ENCODE measurements at places on chromosomes 1 and 21.
A peak's percentile ranks its signal among the peaks of the same experiment; 100 is the strongest.

GRCh38 chr1:174433451-174433850, 14.3 kb upstream of the GPR52 start:
- no peak for DNase-seq

GRCh38 chr1:1178794-1179331, 5.2 kb downstream of the TTLL10 start:
- no peak for DNase-seq

DNA sequence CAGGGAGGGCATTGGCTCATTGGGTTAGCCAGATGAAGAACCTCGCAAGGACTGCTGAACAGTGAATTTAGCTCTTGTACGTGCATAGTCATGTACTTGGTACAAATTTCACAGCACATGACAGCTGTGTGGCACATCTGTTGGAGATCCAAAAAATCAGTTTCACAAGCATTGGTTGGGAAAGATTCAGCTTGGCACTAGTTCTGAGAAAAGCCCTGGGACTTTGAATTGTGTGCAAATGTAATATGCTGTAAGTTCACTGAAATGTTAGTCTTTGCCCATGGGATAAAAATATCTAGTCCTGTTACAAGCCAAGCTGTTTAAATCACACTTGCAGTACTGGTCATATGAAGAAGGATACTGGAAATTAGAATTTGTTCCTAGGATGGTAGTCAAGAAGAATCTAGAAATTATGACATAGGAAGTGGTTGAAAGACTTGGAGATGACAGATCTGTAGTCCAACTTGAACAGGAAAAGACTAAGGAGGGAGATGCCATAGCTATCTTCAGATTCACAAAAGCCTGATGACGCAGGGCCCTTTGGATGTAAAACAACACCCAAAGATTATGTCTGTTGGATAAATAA, 19.2 kb downstream of the LAMC2 start:
- DNase-seq: no peak

DNA sequence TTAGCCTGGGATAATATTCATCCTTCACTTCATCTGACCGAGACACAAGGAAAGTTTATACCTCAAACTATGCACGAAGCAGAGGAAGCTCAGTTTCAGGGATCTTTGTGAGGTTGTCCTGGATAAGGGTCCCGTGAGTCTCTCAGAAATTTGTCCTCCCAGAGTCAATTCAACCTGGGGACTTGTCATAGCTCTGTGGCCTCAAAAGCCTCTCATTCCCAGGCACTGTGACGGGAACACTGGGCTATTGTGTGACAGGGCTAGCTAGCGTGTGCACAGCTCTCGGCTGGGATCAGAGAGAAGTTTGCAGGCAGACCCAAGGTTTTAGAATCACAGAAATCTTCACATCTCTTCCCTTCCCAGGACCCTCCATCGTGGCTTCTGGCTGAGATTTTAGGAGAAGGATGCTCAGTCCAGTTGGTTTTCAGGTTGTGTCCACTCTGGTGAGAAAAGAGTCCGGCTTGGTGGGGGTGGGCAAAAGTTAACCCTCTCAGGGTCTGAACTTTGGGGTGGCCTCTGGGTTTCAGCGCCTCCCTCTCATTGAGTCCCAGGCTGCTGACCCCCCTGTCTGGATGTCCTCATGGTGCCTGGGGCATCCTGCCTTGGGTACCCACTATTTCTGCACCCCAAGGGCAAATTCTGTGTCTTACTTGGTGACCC, 20.4 kb upstream of the LBR start:
- DNase-seq: no peak

GRCh38 chr1:1569341-1569740, 5.3 kb downstream of the SSU72 start:
- DNase-seq: no peak

DNA sequence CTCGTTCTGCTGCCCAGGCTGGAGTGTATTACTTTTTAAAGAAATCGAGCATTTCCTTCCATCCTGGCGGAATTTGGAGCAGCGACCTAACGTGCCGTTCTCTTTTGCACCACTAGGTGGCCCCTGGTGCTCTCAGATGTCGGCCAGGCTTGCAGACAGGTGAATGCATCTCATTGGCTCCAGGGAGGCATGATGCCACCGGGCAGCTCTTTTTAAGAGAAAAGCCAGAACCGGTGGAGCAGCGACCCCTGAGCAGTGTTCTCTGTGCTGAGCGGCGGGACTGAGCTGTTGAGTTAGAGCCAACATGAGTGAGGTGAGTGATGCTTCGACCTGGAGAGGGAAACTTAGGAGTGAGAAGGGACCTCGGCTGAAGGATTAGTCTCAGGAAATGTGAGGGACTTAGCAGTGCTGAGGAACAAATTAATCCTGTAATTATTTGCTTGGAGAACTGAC, at the start of gene PCP4:
TSS of gene PCP4 (plus strand) at position 241 of the 453 bp plus-strand sequence. CDS start at position 305, 64 bp downstream.
- DNase-seq: peak; percentile 36

DNA sequence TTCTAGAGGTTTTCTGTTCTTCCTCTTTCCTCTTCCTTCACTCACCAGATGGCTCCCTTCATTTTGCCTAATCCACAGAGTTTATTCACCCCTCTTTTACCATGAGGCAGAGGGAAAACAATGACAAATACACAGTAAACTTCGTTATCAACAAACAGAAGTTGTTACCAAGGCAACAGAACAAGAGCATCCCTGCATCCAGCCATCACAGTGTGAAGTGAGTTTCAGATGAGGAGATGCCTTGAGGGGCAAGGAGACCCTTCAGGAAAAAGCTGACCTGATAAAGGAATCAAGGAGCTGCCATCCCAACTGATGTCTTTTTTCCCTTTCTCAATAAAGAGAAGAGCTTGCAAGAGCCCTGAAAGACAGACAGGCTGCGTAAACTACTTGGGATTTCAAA, 195.3 kb downstream of the BRINP2 start:
- DNase-seq: no peak

- DNase-seq: no peak
Measured at GRCh38 chr1:50704126-50704525, 255.9 kb downstream of the FAF1 start.

GRCh38 chr1:49854741-49855140, 169.0 kb downstream of the AGBL4 start:
- DNase-seq: no peak

- DNase-seq: no peak
Measured at GRCh38 chr1:86775395-86775794, 71.0 kb downstream of the SH3GLB1 start.

DNA sequence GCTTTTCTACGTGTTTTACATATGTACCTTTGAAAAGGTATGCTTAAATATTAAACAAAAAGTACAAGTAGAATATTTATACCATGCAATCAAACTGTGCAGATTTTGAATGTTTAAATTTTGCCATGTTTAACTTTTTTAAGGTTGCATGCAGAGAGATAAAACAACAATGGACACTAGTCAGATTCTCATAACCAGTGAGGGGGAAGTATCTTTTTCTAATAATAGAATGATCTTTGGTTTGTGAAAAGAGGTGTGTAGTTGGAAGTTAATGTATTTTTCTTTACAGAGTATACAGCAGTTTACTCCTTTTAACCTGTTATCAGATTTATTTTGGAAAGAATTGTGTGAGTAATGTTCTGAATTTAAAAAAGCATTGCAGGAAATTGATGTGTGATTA, 27.1 kb downstream of the POU2F1 start:
- no peak for DNase-seq

GRCh38 chr1:181038399-181038873, 4.7 kb downstream of the MR1 start:
- DNase-seq: peak; percentile 57

DNA sequence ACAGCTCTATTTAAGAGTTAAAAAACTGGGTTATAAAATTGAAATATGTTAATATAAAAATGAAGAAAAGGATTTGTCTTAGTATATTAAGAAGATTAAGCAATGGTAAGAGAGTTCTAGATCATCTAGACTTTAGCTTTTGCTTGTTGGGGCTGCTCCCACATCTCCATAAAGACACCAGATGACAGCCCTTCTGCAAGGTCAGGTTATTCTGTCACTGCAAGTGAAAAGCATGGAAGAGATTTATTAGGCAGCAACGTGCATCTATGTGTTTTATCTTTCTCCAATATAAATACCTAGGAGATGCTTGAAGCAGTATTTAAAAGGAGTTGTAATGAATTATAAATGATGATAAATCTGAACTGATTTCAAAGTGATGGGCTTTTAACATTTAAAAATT, 1560.4 kb downstream of the AMY1C start:
- no peak for DNase-seq

GRCh38 chr1:48061162-48062136, 64.3 kb upstream of the TRABD2B start:
- no peak for DNase-seq

DNA sequence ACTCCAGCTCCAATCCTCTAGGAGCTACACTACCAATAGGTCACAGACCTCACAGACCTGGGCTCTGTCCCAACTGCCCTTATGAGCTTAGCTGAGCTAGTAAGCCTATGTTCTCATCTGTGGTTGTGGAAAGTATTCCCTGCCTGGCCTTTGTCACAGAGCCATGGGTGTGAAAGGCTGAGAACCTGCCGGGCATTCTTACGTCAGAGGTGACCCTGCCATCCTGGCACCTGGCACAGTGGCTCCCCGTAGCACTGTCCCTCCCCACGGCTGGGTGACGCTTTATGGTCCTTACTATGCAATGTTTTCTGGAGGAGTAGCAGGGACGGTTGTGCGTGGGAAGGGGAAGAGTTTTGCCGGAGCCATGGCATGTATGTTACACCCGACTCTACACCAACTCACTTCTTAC, 3.5 kb downstream of the TNFRSF1B start:
- no peak for DNase-seq

DNA sequence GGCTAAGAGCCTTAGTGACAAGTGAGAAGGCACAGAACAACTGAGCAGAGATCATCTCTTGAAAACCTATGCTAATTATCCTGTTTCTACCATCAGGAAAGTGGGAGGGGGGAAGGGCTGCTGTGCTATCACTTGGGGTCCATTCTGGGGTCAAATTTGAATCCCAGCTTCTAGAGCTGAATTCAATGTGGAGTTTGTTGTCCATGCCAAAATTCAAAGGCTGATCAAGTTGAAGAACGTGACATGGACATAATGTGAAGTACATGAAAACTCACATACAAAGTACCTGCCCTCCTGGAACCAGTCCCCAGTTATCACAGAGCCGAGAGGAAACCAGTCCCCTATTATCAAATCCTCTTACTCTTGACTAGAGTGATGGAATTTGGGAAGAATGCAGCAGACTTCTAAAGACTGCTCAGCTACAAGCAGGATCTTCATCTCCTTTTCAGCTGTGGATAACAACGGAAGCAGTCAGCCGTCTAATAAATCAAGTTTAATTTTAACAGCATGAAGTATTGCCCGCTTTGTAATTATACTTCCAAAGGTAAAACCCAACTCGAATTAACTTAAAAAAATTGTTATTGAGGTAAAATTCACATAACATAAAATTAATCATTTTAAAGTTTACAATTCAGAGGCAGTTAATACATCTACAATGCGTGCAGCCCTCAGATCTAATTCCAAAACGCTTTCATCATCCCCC, 78.3 kb downstream of the SLC45A1 start:
- no peak for DNase-seq

- DNase-seq: no peak
Measured at GRCh38 chr1:110472546-110472945, 21.6 kb downstream of the PROK1 start.

GRCh38 chr1:44536357-44537209, 131.5 kb downstream of the RNF220 start:
- DNase-seq: no peak

GRCh38 chr1:100229681-100230443, 19.8 kb downstream of the DBT start:
- no peak for DNase-seq

GRCh38 chr21:28885853-28886177, 106.9 kb downstream of the LTN1 start:
- no peak for DNase-seq

Data from T-helper 2 cell (primary cell).